ENCODE measurements at places on chromosomes 6 and 20. TPM values are rescaled to one million over a fixed set of nuclear protein-coding genes. Genes with fewer than 3 reads are reported as not detected.

GRCh38 chr6:88734544-88734943 lies 228.9 kb downstream of the RNGTT start:
- no peak for DNase-seq

DNA sequence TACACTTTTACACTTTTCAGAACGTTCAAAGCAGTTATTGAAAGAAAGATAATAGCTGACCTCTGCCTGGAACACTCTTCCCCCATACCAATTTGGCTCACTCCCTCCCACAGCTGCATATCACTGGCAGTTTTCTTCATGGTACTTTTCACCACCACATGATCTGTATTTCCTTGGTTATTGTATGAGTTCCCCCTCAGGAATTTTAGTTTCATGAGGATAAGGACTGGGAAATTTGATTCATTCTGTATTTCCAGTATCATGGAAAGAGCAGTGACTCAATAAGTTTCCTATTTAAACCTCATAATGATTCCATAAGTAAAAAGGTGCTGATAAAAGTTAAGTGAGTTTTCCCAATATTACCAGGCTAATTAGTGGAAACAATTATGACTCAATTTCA lies 16.0 kb downstream of the HTR1B start:
- no peak for DNase-seq

DNA sequence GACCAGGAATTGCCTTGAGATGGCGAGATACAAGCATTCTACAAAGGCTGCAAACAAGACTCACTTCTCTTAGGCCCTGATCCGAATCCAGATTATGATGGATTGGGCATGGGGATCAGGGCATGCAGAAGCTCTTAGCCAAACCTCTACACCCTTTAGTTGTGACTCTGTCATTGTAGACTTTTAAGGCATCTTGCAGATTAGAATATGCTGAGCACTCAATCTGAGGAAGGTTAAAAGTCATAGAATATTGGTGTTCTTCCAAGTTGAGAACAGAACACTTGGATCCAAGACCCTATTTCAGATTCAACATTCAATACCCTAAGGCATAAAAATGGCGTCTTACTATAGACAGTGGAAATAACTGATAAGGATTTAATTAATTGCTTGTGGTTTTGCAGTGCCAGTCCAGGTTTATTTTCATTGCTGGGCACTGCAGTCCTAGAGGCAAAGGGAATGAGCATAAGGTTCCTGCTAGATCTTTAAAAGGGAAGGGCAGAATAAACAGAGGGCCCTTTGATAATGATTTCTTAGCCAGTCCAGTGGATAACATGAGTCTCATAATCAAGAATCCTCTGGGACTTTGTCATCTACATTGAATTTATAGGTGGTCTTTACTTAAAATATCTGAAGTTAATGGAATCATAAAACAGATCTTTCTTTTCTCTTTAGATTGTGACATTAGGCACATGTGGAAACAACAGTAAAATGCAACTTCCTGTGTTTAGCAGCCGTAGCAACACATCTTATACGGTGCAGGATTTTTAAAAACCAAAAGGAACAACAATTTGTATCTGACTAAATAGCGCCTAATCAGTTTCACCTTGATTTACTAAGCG lies 17.6 kb downstream of the PHACTR2 start:
- DNase-seq, result no peak

DNA sequence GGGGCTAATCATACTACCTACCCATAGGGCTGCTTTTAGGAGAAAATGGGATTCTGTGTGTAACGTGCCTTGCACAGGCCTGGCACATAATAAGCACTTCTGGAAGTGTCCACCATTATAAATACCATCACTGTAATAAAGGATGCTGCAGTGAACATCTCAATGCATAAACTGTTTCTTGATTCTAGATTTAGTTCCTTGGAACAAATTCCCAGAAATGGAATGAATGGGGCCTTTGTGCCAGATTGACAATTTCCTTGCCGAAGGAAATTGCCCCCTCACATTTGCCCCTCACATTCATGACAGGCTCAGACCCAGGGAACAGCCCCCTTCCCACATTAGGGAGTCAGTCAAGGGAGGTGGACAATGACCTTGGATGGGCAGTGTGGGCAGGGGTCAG lies 29.2 kb downstream of the BPIFB4 start:
- no peak for DNase-seq

- no peak for DNase-seq
These were observed 89.9 kb upstream of the NEDD9 start for GRCh38 chr6:11322252-11322885.

- DNase-seq, result no peak
These were observed 686.7 kb downstream of the COL12A1 start for GRCh38 chr6:74519163-74519562.

- no peak for DNase-seq
These were observed 1.9 kb upstream of the HMGA1 start for GRCh38 chr6:34234667-34235306.

DNA sequence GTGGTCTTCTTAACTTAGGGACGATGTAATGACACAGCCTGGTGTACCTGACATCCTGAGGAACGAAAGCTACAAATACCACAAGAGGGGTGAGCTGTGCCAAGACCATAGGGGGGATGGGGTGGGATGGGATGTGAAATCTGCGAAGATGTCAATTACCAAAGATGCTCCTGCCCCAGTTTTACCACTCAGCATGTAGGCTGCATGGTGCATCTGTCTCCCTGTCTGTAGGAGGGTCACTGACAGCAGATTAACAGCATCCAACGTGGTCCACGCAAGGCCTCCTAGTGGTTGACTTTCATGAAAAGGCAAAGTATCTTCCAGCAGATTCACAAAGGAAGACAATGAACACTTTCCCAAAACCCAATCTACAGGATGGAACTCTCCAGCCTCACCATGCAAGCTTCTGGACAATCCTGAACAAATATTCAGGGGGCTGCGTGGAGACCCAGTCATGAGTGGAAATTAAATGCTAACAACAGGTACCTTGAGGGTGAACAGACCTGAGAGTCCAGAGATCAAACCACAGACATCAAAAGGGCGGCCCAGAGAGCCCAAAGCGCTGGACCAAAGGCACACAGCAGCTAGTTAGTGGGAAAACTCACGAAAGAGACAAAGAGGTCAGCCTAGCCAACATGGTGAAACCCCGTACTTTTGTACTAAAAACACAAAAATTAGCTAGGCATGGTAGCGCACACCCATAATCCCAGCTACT lies 44.4 kb downstream of the ZMYND8 start:
- DNase-seq, result no peak

DNA sequence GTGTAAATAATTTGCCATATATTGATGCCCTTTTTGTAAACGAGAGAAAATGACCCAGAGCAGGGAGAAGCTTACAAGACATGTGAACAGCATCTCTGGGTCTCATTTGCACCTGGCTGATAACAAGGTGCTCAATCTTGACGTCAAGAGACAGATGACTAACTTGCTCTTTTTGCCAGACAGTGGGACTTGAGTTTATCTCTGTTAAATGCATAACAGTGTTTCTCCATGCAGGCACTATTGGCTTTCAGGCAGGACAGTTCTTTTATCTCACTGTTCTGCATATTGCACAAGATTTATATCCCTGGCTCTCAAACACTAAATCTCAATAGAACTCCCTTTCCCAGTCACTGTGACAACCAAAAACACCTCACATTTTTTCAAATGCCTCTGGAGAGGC lies 56.4 kb downstream of the RFX6 start:
- DNase-seq, result no peak

DNA sequence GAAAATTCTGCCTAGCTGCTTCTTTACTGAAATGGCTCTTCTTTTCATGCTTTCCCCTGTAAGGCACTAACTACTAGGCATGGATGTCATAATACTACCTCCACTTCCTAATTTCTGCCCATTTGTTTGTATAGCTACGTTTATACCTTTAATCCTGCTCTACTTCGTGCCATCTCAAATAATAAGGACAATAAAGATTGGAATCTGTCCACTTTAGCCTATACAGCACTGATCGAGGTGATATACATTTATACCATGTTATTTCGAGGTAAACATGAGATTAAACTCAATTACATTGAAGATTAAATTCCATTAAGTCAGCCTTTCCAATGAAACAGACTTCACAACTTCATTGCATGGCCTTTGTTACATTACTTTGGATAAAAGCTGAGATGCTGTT lies 390.6 kb upstream of the MARCKS start:
- no peak for DNase-seq

- DNase-seq, result no peak
These were observed 121.8 kb downstream of the TOX2 start for GRCh38 chr20:44036441-44036840.

GRCh38 chr6:157259443-157259842 lies 63.9 kb downstream of the TMEM242 start:
- DNase-seq, result no peak

DNA sequence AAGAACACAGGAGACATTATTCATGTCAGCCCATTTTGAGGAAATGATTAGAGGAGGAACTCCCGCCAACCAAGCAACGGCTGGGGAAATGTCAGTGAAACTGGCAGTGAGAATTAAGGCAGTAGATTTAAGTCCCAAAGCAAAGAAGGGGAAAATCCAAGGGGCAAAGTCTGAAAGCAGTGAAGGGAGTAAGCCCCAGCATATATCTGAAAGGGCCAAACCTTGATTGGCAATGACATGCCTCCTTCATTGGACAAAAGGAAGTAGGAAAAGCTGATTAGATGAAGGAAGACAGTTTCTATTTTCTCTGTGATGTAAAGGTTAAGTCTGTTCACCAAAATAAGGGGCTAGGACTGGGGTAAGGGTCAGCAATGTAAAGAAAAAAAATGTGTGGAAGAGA lies 190.3 kb downstream of the RNF144B start:
- DNase-seq, result no peak

GRCh38 chr6:36387440-36388303 lies at the start of gene ETV7:
Gene ETV7, minus strand, starts transcription at chr6:36387669. Its CDS starts 128 bp downstream, at chr6:36387541.
- DNase-seq, result no peak

GRCh38 chr6:157211603-157212455 lies 111.5 kb downstream of the TMEM242 start:
- DNase-seq, result no peak

GRCh38 chr20:50145566-50145965 lies 8.0 kb downstream of the PEDS1 start:
- DNase-seq, result no peak

GRCh38 chr6:12760911-12761310 lies 44.3 kb downstream of the PHACTR1 start:
- DNase-seq, result no peak

- DNase-seq, result no peak
These were observed 52.4 kb upstream of the MRPS10 start for GRCh38 chr6:42269974-42270510.

- no peak for DNase-seq
These were observed 684 bp downstream of the PAQR8 start for GRCh38 chr6:52362443-52363227.

- no peak for DNase-seq
These were observed 6.1 kb downstream of the CCDC167 start for GRCh38 chr6:37493661-37493995.

- no peak for DNase-seq
These were observed 786.2 kb downstream of the C6orf118 start for GRCh38 chr6:164523087-164523654.

DNA sequence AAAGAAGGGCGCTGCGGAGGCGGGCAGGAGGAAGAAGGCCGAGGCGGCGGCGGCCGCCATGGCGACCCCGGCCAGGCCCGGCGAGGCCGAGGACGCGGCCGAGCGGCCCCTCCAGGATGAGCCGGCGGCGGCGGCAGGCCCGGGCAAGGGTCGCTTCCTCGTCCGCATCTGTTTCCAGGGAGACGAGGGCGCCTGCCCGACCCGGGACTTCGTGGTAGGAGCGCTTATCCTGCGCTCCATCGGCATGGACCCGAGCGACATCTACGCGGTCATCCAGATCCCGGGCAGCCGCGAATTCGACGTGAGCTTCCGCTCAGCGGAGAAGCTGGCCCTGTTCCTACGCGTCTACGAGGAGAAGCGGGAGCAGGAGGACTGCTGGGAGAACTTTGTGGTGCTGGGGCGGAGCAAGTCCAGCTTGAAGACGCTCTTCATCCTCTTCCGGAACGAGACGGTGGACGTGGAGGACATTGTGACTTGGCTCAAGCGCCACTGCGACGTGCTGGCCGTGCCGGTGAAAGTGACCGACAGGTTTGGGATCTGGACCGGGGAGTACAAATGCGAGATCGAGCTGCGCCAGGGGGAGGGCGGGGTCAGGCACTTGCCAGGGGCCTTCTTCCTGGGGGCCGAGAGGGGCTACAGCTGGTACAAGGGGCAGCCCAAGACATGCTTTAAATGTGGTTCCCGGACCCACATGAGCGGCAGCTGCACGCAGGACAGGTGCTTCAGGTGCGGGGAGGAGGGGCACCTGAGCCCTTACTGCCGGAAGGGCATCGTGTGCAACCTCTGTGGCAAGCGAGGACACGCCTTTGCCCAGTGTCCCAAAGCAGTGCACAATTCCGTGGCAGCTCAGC lies 780 bp downstream of the ZCCHC3 start:
- no peak for DNase-seq

GRCh38 chr20:32333181-32333987 lies 24.7 kb upstream of the ASXL1 start:
- no peak for DNase-seq

DNA sequence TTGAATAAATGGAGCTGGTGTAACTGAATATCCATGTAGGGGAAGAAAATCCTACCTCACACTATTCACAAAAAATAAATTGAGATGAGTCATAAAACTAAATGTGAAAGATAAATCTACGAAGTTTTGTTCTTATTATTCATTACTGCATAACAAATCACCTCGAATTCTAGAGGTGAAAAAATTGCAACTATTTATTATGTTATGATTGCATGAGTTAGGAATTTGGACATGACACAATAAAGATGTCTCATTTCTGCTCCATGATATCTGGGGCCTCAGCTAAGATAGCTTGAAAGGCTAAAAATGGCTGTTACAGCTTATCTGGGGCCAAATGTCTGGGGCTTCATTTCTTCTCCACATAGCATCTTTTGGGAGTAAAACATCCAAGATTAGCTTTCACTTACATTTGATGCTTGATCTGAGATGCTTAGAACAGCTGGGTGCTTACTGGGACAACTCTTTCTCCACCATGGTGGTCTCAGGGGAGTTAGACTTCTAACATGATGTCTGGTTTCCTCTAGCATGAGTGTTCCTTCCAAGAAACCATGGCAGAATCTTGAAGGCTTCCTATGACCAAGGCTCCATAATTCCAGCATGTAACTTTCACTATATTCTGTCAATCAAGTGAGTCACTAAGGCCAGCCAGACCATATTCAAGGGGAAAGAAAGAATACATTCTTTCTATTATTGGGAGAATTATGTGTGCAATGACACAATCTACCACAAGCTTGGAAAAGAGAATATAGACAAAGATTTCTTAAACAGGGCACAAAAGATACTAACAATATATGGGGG lies 30.1 kb downstream of the OR2B6 start:
- no peak for DNase-seq

EPPIN gene
- total RNA-seq, result not detected

MEI4 gene
- total RNA-seq, result not detected

DCDC2 gene
- total RNA-seq, result 0.17 TPM

PMEPA1 gene
- 0.64 TPM for total RNA-seq

PEX7 gene
- total RNA-seq, result 8.1 TPM

CCN6 gene
- not detected for total RNA-seq

PPP1R3D gene
- total RNA-seq, result 2.7 TPM

BANF2 gene
- not detected for total RNA-seq

F13A1 gene
- total RNA-seq, result 0.34 TPM

PPP1R14C gene
- total RNA-seq, result 7.8 TPM

FAM217A gene
- total RNA-seq, result not detected

RPP21 gene
- 70.4 TPM for total RNA-seq

TTK gene
- total RNA-seq, result 46.3 TPM

LCA5 gene
- 2.0 TPM for total RNA-seq

TSPO2 gene
- not detected for total RNA-seq

CD93 gene
- total RNA-seq, result 0.07 TPM
